ENCODE measurements at places on chromosomes 13 and 19.

DNA sequence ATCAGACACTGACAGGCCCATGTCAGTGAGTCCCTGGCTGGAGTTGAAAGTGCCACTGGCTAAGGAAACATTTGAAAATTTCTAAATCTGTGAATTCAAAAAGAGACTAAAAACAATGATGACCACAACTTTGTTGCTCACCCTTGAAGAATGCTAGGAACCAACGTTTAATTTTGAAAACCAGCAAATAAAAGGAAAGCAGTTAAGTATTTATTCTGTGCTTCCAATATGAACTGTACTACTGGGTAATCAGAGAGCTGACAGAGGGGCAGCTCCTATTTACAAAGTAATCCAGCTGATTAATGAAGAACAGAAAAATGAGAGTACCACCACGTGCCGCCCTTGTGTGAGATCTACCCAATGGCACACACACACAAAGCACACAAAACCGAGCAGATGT lies 44.7 kb upstream of the LATS2 start:
- no peak for DNase-seq

DNA sequence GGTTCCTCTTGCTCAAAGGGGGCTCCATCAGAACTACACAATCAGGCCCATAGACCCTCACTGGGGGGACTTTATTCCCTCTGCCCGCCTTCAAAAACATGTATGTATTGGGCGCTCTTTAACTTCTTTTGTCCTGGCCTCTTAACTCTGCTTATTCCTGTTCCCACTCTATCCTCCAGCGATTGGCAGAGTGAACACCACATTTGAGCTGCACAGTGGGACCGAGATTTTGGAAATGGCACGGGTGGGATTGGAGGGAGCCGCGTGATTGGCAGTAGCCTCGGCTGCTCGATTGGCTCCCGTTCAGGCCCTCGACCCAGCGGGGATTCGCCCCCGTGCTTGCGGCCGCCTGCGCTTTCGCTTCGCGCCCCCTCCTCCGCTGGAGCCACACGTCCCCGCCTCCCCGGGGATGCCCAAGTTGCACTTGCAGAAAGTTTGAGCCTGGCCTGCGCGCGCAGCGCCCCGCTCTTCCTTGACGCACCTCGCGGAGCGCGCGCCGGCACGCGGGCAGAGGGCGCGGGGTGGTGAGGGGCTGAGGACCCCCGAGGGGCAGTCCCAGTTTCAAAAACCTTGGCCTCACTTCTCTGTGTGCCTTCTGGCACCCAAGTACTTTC lies at the start of gene ZIC5:
Gene ZIC5, minus strand, starts transcription at position 192 of the 614 bp plus-strand sequence. Its CDS starts 164 bp downstream, at position 28.
- peak; percentile 38 for DNase-seq

DNA sequence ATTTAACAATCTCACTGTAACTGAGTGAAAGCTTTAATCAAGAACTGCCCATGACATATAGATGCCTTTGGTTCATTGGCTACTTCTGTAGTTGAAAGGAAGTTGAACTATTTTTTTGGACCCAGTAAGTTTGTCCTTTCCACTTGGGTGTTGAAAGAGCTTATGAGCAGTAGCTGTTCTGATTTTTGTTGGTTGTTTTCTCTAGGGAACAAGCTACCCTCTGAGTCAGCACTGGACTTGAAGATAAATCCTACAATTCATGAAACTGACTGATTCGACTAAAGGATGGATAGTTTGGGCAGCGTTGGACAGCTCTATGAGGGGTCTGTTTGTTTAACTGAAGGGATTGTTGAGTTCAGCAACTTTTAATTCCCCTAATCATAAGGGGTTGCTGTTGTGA lies 101.0 kb downstream of the PAN3 start:
- DNase-seq, result no peak

- no peak for DNase-seq
These were observed 1.1 kb downstream of the CCDC97 start for GRCh38 chr19:41311072-41311471.

GRCh38 chr19:51002542-51003311 lies 1.3 kb upstream of the KLK8 start:
- no peak for DNase-seq

DNA sequence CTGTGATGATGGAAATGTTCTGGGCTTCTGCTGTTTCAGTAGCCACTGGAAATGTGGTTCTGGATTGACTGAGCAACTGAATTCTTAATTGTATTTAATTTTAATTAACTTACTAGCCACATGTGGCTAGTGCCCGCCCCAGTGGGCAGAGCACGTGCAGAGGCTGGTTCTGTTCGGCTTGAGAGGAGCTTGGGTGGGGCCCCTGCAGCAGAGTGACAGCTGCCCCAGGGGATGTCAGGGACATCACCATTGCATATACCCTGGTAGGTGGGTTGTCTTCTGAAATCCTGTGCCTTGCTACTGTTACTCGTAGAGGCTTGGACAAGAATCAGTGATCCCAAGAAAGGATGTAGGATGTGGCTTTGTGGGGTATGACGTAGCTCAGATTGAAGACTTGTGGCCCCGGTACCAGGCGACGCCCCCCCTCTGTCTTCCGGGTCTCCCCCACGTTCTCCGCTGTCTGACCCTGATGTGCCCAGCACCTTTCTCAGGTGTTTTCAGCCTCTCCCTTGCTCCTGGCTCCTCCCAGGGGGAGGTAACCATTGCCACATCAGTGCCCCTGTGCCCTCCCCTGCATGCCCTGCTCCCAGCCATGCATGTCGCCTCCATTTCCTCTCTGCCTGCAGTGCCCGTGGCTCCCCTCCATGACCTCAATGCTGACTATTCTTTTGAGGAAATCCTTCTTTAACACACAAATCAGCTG lies 102.6 kb upstream of the RNF113B start:
- peak; percentile 72 for DNase-seq

DNA sequence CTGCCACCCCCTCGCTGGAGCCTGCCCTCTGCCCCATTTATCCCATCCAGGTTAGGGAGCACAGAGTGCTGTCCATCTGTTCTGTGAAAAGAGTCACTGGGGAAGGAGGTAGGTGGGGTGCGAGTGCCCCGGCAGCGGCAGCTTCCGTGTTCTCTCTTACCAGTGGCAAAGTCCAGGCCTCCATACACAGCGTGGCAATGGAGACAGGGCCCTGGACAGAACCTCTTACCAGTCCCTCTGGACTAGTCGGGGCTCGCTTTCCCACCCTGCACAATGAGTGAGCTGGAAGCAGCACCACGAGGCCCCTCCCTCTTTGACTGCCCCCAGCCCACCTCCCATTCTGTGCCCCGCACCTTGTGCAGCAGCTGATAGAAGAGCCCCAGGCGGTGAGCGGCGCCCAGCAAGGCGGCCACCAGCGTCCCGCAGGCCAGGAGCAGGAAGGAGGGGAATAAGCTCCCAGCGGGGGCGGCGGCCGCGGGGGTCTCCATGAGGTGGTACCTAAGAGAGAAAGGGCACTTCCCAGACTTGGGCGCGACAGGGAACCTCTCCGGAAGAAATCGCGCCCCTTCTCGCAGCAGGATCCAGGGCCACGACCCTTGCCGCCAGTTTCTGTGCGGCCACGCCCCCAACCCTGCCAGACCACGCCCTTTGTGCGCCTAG lies 17.5 kb downstream of the SYDE1 start:
- no peak for DNase-seq

- peak; percentile 66 for DNase-seq
These were observed at the start of gene CAMSAP3 for GRCh38 chr19:7595466-7596133. Gene CAMSAP3, plus strand, starts transcription at chr19:7595863. Its CDS starts 140 bp downstream, at chr19:7596003.
